Stimulated activated CD4-positive, alpha-beta T cell treated with anti-CD3 and anti-CD28 coated beads, TNF-alpha, amount 100 ng/mL, for 4 hours (primary cell): ENCODE measurements at places on chromosomes 12 and 14.

- DNase-seq, result no peak
These were observed 11.5 kb upstream of the EID3 start for GRCh38 chr12:104291867-104292524.

GRCh38 chr14:82987502-82988124 is 1454.0 kb upstream of the SEL1L start:
- no peak for DNase-seq

GRCh38 chr12:111656016-111656415 is 29.7 kb downstream of the BRAP start:
- no peak for DNase-seq

DNA sequence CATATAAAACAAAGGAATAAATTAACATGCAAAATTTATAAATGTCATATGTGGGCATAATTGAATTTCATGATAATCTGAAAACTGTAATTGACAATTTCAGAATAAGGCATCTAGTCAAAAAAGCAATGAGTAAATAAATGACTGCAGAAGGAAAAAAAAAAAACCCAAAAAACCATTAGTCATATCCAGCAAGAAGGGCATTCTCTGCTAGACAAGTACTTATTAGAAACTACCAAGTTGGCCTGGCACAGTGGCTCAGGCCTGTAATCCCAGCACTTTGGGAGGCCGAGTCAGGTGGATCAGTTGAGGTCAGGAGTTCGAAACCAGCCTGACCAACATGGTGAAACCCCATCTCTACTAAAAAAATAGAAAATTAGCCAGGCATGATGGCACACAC is 17.5 kb downstream of the ZCRB1 start:
- DNase-seq, result no peak

GRCh38 chr12:66290716-66291200 is 11.5 kb upstream of the HELB start:
- DNase-seq, result no peak

GRCh38 chr14:74685921-74686678 is 26.8 kb downstream of the AREL1 start:
- DNase-seq, result no peak

- no peak for DNase-seq
These were observed 37.7 kb upstream of the GXYLT1 start for GRCh38 chr12:42182394-42182793.

DNA sequence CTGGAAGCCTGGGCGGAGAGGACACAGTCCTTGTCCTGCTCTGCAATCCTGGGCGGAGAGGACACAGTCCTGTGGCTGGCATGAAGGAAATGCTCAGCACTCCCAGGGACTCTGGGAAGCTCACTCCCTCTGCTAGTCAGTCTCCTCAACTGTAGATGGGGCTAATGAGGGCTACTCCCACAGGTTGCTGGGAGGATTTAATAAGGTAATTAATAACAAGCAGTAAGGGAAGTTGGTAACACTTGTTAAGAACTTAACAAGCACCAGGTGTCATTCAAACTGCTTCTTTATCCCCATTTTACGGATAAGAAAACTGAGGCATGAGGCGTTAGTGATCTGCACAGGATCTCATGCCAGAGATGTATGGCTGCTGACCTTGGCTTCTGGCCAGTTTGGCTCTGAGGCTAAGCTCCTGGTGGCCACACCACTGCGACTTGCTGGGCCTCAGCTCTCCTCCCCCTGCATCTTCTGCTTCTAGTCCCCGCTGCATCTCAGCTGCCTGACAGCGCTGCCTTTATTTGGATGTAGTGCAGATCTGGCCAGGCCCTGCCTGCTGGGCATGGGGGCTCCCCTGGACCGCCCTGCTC is 54.1 kb upstream of the BEGAIN start:
- DNase-seq, result no peak

- DNase-seq, result no peak
These were observed 251.7 kb upstream of the NOVA1 start for GRCh38 chr14:26849514-26849913.

GRCh38 chr12:120060717-120061116 is 55.8 kb downstream of the RAB35 start:
- no peak for DNase-seq

- DNase-seq, result no peak
These were observed 370.3 kb downstream of the SLC6A15 start for GRCh38 chr12:84542289-84542688.

- peak; percentile 11 for DNase-seq
These were observed 3.4 kb upstream of the ARHGAP5 start for GRCh38 chr14:32073537-32074189.

DNA sequence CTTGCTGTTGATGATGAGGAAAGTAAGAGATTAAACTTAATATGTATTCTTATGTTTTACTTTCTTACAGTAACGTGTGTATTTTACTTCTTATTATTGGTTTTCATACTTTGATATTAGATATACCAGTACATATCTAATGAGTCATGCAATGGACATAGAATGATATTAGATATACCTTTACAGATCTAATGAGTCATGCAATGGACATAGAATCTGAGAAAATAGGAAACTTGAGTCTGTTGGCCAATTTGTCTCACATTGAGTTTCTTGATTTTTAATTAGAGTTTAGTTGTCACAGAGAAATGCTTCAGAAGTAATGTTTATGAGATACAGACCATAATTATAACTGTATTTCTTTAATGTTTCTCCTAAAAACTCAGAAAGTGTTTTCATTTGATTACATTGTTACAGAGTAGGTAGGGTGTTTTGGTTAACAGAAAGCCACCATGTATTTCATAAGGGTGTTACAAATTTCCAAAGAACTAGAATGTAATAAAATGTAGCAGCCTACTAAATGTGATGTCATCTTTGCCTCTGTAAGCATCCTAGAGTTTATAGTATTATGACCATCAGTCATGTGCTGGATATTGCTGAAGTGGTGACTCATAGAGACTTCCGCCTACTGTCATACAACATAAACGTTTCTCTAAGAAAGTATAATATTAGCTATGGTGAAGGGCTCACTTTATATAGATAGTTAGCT is 3.0 kb downstream of the GAS2L3 start:
- no peak for DNase-seq

- DNase-seq, result no peak
These were observed 1.1 kb downstream of the IGF1 start for GRCh38 chr12:102479099-102479885.

DNA sequence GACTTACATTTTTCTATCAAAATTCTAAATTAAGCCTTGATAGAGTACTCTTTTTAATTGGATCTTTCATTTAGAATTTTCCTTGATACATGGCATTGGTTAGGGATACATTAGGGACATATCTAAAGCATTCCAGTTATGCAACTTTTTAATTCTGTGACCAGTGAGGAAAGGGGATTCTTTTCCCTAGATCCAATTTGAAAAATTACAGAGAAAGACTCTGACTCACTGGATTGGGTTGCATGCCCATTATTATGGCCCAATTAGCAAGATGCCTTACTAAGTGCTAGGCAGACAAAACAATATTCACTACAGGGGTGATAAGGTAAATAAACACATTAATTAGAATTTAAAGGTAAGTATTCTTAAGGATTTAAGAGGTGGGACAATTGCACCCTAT is 5.2 kb upstream of the RAD52 start:
- no peak for DNase-seq

DNA sequence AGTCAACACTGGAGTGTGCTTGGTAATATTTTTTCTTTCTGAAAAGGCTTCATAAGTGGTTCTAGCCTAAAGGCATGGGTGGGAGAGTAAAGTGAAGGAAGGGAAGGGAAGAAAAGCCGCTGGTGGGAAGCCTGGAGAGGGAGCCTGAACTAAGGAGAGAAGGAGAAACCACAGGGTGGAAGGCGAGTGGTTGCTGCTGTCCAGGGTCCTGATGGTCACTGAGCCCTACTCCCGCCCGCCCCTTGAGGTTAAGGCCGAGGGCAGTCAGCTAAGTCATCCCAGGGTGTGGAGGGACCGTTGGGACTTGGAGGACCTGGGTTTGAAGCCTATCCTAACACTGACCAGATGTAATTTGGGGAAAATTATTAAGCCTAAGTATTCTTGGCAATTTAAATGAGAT is 189.1 kb downstream of the PIWIL1 start:
- no peak for DNase-seq

GRCh38 chr12:83823386-83824045 is 1089.1 kb downstream of the SLC6A15 start:
- no peak for DNase-seq

DNA sequence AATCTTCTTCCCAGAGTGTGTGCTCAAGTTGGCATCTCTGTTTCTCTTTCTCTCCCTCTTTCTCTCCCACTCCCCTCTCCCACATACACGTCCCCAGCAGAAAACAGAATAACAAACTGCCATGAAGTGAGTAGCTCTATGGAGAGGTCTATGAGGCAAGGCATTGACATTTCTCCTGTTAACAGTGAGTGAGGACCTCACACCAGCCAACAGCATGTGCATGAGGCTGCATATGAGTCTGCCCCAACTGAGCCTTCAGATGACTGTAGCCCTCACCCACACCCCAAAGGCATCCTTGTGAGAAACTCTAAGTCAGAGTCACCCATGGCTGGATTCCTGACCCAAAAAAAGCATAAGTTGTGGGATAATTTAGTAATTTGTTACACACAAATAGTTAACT is 50.4 kb downstream of the MAGOHB start:
- DNase-seq, result no peak

GRCh38 chr14:92074555-92074954 is 31.8 kb downstream of the ATXN3 start:
- no peak for DNase-seq

DNA sequence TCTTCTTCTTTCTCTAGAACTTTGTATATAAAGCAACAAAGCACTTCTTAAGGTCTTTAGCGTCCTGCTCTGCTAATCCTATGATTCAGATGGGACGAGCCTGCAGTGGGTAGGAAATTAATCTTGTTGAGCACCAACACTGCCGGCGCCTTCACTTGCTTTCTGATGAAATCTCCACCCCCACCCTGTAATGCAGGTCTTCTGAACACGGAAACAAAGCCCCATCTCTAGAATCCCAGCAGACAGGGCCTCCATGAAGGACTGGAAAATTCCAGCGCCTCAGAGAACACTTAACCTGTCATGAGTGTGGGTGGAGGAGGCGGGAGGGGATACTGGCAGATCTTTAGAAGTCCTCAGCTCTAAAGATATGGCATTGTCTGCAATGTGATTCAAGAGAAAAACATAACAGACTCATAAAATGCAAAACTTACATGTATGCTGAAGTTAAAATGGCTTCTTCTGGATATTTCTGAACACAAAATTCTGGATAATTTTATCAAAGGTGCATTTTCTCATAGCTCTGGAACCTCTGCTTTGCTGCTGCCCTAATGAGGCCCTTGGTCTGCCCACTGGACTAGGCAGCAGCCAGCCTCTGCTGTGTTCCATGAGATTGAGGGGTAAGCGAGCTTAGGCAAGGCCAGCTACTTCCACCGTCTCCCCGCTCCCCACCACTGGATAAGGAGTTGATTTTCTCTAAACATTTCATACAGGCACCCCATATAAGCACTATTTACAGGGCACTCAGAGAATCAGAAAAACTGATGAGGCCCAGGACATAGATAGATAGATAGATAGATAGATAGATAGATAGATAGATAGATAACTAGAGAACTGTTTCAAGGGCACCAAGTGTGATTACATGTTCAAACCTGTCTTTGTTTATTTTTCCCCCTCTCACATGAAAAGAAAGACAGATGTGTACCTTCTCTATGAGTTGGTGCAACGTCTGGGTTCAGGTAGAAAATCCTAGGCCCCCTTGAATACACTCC is 43.1 kb downstream of the ZFP36L1 start:
- DNase-seq, result no peak

DNA sequence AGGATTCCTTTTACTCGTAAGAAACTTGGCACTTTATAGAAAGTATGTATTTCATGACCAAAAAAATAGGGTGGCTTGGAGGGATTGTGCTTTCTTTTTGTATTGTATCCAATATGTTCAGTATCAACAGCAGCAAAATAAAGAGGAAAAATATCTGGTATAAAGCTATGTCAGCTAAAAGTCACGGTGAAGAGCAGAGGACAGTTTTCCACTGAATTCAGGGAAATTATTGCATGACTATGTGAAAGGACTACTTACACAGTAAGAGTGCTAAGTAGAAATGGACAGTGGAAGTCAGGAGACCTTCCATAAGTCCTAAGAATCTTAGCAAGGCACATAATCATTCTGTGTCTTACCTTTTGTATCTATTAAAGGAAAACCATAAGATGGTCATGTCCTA is 19.3 kb downstream of the TSHR start:
- DNase-seq, result no peak

DNA sequence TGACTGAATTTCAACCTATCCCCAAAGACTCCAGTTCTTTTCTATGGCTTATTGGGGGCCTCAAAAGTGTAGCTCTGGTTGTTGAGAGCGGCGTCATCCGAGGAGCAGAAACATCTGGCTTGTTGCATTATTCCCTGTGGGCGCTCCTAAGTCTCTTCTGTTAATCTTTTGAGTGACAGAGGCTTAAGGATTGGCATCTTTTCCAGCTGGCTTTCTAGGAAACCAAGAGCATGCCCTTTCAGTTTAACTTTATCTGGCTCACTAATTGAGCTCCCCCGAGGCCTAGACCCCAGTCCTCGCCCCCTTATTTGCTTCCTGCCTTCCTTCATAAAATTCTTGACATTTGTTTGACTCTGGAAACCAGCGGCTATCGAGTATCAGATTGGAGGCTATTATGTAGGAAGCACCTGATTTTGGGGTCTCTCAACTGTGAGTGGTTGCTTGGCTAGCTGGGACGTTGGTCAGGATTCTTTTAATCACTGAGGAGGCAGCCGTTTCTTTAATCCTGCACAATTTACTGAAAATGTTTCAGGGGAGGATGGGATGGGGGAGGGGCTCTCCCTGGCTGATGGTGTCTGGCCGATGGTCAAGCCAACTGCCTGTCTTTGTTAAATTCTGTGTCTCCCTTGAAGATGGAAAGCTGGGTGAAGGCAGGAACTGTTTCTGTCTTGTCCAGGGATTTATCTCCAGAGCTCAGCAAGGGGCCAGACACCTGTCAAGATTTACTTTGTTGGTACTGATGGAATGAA is 3.1 kb downstream of the SMOC1 start:
- no peak for DNase-seq

GRCh38 chr12:64008596-64008995 is 164.1 kb downstream of the SRGAP1 start:
- DNase-seq, result no peak

DNA sequence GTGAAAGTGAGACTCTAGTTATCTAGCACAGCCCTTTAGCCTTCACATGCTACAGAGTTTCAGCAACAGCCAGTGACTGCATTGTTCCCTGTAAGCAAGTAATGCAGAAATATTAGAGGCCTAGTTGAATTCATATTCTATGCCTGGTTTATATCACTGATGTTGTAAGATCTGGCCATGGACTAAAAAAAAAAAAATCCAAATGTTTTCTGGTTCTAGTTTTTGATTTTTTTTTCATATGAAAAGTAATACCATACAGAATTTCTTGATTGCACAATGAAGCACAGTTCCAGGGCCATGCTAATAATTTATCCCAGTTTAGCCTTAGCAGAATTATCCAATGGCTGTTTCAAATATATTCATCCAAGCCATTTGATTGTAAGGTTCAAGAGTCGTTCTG is 341.5 kb upstream of the DDHD1 start:
- no peak for DNase-seq

GRCh38 chr12:2348482-2348852 is 295.7 kb downstream of the CACNA1C start:
- DNase-seq, result no peak

DNA sequence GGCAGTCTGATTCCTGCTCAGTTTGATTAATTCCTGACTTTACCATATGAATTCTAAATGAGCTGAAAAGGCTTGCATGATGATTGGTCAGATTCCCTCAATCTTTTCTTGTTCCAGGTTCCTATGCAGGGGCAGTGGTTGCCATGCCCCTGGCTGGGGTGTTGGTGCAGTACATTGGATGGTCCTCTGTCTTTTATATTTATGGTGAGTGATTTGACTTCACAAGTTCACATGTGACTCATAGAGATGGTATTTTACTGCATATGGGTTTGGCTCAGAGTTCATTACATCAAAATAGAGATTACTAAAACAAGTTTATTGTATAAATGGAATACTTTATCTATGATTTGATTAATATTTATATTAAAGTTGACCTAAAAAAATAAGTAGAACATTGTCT is 44.8 kb downstream of the SLC17A8 start:
- no peak for DNase-seq
